ENCODE measurements at places on chromosomes 4 and X.

DNA sequence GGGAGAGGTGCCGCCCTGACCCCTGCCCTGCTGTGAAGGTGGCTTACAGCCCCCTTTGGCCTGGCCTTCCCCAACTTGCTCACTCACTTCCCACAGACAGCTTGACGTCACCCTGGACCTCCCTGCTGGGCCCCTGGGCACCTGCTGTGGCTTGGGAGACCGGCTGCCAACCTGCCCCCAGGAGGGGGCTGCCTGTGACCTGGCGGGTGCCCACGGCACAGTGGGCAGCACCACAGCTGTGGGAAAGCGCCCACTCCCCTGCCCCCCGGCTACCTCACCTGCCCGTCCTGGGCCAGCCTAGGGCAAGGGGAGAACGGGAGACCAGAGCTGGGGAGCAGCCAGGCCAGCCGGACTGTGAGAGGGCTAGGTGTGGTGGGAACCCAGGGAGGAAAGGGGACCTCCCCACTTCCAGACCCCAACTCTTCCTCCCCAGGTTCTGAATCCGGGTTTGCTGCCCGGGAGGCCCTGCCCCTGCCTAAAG lies 2.4 kb upstream of the ZFP92 start:
- DNase-seq: no peak

GRCh38 chr4:7964890-7965662 lies 25.4 kb upstream of the AFAP1 start:
- no peak for DNase-seq

GRCh38 chr4:74543231-74543781 lies 98.4 kb downstream of the AREG start:
- no peak for DNase-seq

- DNase-seq: no peak
These were observed 7.5 kb downstream of the DTHD1 start for GRCh38 chr4:36288731-36289426.
